ENCODE measurements at places on chromosomes 3 and 15.

DNA sequence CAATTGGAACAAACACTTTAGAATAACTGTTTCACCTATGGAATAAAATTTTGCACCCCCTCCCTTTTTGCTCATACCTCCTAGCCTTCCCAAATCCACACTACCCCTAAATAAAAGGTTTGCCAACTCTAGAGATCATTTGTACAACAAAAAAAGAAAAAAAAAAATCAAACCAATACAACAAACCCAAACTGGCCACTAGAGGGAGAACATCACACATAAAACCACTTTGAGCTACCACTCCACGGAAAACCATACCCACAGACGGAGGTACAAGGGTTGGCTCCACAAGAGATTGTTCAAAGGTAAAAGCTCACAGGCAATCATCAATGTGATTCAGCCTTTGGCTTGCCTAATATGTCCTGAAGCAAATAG, 47.6 kb downstream of the SETMAR start:
- peak; percentile 5 for DNase-seq

DNA sequence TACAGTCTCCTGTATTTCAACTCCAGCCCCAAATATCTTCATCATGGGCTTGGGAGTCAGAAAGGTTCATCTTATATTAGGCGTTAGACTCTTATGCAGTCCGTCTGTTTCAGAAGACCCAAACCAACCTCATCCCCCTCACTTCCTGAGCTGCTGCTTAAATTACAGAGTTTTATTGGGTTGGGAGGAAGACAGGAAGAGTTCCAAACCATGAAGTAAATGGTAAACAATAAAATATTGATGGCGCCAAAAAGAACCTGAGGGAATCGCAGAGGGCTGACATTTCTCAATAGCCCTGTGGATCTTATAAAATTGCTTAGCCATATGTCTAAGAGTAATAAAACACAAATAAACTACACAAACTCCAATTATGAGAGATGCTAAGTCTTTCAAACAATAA, 116.9 kb upstream of the C3orf80 start:
- DNase-seq, result no peak

GRCh38 chr3:11356269-11356668, 84.1 kb downstream of the ATG7 start:
- DNase-seq, result no peak

- no peak for DNase-seq
These were observed 64.4 kb downstream of the MAGEF1 start for GRCh38 chr3:184647405-184647936.
